ENCODE measurements at places on chromosomes 2 and 18.

GRCh38 chr2:45759310-45759851 is 107.9 kb downstream of the PRKCE start:
- DNase-seq, result no peak

GRCh38 chr18:31487246-31488015 is 10.5 kb upstream of the DSG2 start:
- no peak for DNase-seq

GRCh38 chr2:15631883-15632282 is 40.2 kb downstream of the DDX1 start:
- DNase-seq, result no peak

- DNase-seq, result no peak
Measured at GRCh38 chr2:48315896-48316194, 214.1 kb upstream of the STON1 start.

DNA sequence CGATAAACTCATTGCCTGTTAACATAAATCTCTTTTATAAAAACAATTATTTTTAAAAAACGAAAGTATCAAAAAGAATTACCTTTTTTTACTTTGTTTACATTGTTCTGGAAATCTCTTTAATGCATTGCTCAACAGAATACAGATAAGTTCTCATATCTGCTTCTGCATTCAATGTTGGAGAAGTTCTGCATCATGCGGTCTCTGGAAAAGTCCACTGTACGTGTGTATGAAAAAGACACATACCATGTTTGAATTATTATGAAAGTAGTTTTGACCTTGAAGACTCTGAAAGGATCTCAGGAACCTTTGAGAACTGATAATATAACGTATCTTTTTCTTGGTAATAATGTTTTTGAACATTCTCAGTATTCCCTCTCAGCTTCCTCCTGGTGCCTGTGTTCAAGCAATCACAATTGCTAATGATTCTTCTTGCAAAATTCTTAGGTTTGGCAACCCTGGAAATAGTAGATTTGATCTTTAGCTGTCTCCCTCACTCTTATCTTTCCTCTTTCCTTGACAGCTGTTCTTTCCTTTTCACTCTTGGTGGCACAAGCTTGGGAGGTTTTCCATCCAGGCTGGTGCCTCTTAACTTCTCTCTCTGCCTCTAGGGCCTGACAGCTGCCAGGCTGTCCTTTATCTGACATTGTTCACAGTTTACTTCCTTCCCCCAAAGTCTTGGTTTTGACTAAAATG is 12.4 kb upstream of the IL1R1 start:
- DNase-seq, result no peak

DNA sequence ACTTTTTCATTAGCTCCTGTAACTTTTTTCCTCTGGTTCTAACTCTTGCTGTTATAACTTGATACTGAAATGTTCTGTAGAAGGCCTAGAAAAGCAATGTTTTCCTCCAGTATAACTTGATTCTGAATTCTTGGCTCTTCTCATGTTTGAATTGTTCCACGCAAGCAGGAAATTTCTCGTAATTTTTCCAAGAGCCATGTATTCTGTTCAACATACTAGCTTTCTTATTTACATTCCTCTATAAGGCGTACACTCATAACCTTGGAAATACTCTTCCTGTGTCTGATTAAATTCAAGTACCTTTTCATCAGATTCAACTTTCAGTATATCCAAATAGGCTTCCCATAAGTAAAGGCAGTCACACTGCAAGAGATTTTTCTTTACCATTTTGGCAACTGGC is 109.1 kb downstream of the SMAD2 start:
- DNase-seq, result no peak

- DNase-seq, result no peak
Measured at GRCh38 chr2:219887870-219888269, 260.4 kb downstream of the SLC4A3 start.

All from aorta (tissue), 5 donors.